Endothelial cell (in vitro differentiated cells): ENCODE measurements at places on chromosomes 7 and 10.

- no peak for DNase-seq
Measured at GRCh38 chr7:134916171-134916883, 70.0 kb upstream of the AGBL3 start.

GRCh38 chr7:155578016-155578415 lies 31.7 kb upstream of the CNPY1 start:
- no peak for DNase-seq

GRCh38 chr10:34109495-34109894 lies 705.6 kb downstream of the PARD3 start:
- DNase-seq = no peak

DNA sequence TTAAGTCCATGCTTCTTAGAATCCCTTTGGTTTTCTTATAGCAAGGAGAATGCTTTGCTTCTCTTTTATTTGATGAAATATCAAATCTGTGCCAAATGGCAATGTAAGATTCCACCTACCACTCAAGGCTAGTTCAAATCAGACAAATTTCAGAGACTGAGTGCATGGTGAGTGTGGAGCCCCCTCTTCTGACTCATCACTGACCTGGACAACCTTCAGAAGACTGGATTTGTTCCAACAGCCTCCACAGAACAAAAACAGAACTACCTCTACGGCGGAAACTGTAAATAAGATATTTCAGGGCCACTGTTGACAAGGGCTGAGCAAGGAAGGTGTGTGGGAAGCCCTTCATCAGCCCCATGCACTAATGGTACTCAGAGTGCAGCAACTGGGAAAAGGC lies 21.1 kb downstream of the NCAPG2 start:
- no peak for DNase-seq

DNA sequence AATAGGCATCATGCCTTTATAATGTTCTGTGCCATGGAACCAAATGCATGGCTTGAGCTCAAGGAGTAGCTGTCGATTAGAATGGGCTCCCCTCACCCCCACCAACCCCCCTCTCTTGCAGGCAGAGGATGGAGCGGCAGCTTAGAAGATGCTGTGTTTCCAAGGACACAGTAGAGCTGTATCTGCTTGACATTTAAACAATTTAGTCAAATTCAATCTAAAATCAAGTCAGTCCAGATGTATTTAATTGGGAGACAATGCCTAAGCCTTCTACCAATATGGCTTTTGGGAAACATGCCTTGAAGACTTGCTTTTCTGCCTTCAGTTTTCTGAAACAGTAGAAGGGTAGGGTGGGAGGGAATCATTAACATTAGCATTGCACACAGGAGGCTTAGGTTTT lies 497.1 kb upstream of the NRP1 start:
- DNase-seq = no peak
